HEK293T (cell line): ENCODE measurements at places on chromosomes 6 and 20.

- no peak for DNase-seq
Measured at GRCh38 chr20:61956396-61957342, 109.0 kb downstream of the TAF4 start.

DNA sequence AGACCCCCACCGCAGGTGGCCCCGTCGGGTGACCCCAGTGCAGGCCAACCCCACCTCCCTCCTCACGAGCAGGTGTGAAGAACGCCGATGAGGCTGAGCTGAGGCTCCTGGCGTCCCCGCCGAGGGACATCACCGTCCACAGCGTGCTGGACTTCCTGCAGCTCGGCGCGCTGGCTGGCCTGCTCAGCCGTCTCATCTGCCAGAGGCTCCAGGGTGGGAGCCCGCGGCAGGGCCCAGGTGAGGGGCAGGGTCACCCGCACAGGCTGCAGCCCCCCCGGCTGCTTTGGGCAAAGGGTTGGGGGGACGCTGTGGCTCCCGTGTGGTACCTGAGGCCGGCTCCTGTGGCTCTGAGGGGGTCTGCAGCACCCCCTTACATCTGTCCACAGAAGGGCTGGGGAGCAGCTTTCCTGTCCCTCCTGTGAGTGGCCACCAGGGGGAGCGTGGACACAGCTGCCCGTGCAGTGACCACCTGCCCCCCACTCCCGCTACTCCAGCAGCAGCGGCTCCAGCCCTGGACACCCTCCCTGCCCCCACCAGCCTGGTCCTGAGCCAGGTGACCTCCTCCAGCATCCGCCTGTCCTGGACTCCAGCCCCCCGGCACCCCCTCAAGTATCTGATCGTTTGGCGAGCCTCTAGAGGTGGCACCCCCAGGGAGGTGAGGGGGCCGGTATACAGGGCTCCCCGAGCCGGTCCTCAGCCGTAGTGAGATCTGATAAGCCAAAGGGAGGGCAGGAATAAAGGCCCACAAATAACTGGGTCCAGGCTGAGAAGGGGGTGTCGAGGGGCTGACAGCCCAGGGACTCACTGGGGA, 16.5 kb downstream of the COL20A1 start:
- DNase-seq = peak; percentile 74

DNA sequence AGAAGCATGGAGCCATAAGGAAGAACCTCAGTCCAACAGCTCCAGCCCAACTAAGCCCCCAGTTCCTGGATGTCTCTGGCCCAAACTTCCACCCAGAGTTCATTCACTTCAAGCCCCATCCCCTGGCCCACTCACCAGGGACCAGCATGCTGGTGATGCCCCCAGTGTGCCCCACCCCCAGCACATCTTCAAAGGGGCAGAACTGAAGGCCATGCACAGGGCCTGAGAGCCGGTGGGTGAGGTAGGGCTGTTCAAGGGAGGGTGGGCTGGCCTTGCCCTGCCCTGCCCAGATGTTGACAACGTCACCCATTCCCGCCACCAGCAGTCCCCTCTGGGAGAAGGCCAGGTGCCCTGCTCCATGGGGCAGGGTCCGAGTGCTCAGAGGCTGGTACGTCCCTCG, 3.6 kb downstream of the B3GALT4 start:
- no peak for DNase-seq

DNA sequence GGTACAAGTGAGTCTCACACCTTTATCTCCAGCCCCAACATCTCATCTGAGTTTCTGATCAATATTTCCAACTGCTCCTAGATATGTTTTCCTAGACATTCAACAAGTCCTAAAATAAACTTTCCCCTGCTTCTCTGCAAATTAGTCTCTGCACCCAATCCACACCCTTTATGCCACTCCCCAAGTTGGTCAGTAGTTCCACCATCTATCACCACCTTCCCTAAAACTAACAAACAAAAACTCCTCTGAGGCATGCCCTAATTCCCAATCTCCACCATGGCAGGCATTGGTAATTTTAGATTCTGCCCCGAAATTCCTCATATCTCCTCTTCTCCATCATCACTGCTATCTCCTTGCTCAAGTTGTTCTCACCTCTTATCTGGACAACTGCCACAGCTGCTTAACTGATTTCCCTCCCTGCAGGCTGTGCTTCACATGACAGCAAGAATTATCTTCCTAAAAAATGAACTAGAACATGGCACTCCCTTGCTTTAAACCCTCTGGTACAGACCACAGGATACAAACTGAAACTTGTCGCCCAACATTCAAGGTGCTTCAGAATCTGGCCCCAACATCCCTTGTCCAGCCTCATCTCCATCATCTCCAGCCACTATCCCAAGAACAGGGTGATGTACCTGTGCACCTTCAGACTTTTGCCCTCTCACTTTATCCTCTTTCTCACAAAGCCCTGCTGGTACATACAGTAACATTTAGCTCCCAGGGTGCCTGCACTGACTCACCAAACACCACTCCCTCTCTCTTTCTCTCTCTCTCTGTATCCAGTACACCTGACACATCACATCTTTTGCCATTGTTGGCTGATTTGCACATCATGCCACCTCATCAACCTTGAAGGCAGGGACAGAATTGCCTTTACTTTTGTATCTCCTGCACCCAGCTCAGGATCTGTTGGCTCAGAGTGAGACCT, 55.5 kb downstream of the ZHX3 start:
- no peak for DNase-seq

GRCh38 chr20:54112221-54112884, 42.0 kb upstream of the BCAS1 start:
- DNase-seq = no peak

- no peak for DNase-seq
Measured at GRCh38 chr6:153207006-153207405, 75.9 kb upstream of the RGS17 start.

- no peak for DNase-seq
Measured at GRCh38 chr20:682123-682522, 6.5 kb upstream of the SCRT2 start.

- no peak for DNase-seq
Measured at GRCh38 chr6:154932515-154933027, 62.5 kb upstream of the TIAM2 start.

DNA sequence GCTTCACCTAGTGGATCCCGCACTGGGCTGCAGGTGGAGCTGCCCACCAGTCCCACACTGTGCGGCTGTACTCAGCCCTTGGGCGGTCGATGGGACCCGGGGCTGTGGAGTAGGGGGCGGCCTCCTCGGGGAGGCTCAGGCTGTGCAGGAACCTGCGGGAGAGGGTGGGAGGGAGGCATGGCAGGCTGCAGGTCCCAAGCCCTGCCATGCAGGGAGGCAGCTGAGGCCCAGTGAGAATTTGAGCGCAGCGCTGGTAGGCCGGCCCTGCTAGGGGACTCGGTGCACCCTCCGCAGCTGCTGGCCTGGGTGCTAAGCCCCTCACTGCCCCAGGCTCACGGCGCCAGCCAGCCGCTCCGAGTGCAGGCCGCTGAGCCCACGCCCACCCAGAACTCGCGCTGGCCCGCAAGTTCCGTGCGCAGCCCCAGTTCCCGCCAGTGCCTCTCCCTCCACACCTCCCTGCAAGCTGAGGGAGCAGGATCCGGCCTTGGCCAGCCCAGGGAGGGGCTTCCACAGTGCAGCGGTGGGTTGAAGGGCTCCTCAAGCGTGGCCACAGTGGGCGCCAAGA, 1407.6 kb downstream of the EPHA7 start:
- DNase-seq = no peak

DNA sequence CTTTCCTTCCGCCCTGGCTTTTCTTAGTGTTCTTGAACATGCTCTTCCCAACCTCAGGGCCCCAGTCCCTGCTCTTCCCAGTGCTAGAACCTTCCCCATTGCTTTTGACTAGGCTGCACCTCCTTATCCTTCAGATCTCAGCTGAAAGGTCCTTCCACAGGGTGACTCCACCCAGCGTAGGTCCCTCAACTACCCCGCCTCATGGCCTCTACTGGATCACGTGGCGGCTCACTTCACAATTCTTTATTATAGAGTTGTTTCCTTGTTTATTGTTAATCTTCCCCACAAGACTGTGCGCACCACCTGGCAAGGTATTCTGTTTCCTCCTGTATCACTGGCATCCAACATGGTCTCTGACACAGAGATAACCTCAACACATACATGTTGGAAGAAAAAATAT, 31.2 kb downstream of the TTLL9 start:
- DNase-seq = no peak

GRCh38 chr20:53592992-53593465, 610 bp downstream of the ZNF217 start:
- DNase-seq = no peak

- DNase-seq = no peak
Measured at GRCh38 chr6:136312975-136313374, 23.3 kb upstream of the BCLAF1 start.

DNA sequence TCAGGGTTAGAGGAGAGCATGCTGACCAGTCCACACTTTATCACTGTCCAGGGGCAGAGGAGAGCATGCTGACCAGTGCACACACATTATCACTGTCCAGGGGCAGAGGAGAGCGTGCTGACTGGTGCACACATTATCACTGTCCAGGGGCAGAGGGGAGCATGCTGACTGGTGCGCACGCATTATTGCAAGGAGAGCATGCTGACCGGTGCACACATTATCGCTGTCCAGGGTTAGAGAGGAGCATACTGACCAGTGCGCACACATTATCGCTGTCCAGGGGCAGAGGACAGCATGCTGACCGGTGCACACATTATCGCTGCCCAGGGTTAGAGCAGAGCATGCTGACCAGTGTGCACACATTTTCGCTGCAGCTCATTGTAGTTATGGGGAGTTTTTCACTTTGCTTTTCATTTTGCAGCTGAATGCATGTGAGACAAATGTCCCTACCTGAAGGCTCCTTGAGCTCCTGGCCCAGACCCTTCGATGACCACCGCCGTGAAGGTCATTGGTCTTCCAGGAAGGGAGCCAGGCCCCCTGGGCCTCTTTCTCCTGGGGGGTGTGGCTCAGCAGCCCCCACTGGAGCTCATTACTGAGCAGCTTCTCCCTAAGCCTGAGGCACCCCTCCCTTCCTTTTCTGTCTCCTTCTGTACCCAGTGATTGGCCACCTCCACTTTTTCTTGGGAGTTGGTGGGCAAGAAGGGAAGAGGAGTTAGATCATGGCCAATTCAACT, 178.8 kb upstream of the AFDN start:
- DNase-seq = no peak

DNA sequence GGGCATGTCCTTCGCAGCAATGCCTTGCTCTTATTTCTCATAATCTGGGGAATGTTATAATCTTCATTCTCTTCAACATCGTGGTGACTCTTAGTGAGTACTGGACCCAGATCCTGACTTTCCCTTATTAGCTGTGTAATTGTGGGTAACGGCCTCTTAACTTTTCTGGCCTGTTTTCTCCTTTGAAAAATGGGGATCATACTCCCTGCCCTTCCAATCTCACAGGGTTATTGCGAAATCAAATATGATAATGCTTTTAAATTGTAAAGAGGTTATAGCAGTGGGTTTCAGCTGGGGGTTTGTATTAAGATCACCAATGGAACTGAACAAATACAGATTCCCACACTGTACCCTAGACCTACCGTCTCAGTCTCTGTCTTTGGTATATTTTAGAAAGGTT, 77.1 kb downstream of the CTNNBL1 start:
- DNase-seq = no peak

GRCh38 chr20:31758521-31758920, 19.4 kb downstream of the TPX2 start:
- DNase-seq = no peak

GRCh38 chr20:51368461-51369211, 173.9 kb downstream of the NFATC2 start:
- no peak for DNase-seq

DNA sequence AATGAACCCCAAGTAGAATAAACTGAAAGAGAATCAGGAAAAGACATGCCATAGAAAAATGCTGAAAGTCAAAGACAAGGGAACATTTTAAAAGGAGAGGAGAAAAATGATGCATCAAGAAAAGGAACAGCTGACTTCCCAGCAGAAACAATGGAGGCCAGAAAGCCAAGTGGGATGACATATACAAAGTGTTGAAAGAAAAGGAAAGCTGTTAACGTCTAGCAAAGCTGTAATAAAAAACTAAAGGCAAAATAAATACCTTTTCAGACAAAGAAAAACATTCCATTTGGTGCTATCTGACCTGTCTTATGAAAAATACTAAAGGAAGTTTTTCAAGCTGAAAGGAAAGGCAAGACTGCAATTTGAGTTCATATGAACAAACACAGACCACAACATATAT, 34.1 kb upstream of the PDE10A start:
- DNase-seq = no peak

DNA sequence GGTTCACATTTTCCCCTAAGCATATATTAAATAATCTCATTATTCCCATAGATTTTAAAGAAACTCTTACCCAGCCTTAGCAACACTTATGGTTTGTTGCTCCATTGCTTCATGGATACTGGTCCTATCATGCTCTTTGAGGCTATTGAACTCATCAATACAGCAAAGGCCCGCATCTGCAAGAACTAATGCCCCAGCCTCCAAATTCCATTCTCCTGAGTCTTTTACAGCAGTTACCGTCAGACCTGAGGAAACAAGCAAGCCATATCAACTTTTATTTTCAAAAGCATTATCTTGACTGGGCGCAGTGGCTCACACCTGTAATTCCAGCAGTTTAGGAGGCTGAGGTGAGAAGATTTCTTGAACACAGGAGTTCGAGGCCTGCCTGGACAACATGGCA, 37.7 kb upstream of the ASF1A start:
- no peak for DNase-seq

DNA sequence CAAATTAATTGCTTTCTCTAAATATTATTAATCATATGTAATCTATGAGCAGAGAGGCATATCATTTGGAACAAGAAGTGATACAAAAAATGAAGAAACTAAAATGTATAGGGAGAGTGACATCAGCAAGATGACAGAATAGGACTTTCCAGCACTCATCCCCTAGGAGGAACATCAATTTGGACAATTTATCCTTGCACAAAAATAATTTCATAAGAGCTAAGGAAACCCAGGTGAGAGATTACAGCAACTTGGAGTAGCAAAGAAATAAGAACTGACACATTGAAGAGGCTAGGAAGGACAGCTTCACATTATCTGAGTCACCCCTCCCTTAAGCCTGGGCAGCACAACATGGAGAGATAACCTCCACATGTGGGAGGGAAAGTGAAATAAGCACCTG, 347.5 kb downstream of the MAFB start:
- no peak for DNase-seq

DNA sequence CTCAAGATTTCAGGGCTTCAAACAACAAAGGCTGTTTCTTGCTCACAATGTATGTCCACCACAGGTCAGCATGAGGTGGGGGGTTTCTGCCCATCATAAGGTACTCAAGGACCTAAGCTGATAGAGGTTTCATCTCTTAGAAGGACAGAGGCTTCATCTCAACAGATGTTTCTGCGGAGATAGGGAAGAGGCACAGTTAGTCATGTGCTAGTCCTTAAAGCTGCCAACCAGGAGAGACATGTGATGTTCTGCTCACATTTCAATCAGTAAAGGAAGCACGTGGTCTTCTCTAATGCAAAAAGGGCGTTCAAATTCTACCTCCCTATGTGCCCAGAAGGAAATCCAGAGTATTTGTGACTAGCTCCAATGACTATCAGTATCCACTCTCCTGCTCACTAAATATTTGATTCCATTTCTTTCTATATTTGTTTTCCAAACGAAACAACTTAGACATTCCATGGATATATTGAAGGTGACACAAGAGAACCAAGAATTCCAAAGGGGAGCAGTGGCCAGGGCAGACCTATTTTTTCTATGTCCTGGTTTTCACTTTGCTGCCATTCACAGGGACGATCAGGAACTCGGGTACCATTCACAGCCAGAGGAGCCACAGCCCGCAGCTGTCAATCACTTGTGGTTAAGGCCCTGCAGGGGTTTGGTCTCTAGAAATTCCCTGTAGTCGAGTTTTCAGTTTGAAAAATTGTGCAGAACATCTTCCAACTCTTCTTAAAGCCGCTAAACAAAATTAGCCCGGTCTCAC, 173.2 kb upstream of the FOXA2 start:
- DNase-seq = no peak
